SK-N-SH (cell line): ENCODE measurements at places on chromosomes 7 and 10. TPM values are rescaled to one million over a fixed set of nuclear protein-coding genes. Genes with fewer than 3 reads are reported as not detected.
A peak's percentile ranks its signal among the peaks of the same experiment; 100 is the strongest.

DNA sequence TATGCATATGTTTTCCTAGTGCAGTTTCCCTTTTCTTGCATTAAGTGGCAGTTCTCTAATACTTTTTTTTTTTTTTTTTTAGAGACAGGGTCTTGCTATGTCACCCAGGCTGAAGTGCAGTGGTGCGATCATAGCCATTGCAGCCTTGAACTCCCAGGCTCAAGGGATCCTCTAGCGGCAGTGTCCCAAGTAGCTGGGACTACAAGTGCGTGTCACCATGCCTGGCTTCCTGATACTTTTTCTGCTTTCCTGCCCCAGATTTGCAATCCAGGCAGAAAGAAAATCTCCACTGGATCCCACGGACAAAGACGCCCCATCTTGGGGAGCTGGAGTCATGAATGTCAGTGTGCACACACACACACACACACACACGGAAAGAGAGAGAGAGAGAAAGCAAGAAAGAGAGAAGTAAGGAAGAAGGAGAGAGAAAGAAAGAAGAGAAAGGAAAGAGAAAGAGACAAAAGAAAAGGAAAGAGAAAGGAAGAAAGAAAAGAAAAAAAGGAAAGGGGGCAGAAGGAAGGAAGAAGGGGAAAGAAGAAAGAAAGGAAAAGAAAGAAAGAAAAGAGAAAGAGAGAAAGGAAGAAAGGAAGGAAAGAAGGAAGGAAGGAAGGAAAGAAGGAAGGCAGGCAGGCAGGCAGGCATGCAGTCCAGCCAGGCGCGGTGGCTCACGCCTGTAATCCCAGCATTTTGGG, 37.5 kb upstream of the OCM2 start:
- no peak overlapping the region for H3K27ac ChIP-seq
- DNase-seq, result no peak
- H3K4me1 ChIP-seq, result no peaks in the 10 kb centered on the region
- peaks cover 25% of the 10 kb centered on the region; the same call in 1 of the 2 replicates for H3K27me3 ChIP-seq
- H3K36me3 ChIP-seq, result no peaks in the 10 kb centered on the region

Gene CDK1
- 20.8 and 22.3 TPM in 2 replicates for polyA plus RNA-seq

- no peak overlapping the region for H3K4me3 ChIP-seq
- peak; percentile 20 for DNase-seq
- H3K27me3 ChIP-seq, result no peaks in the 10 kb centered on the region
- peak overlapping the region; percentile 77 for H3K27ac ChIP-seq
These were observed 182.4 kb downstream of the DOCK4 start for GRCh38 chr7:112023786-112024185.

DNA sequence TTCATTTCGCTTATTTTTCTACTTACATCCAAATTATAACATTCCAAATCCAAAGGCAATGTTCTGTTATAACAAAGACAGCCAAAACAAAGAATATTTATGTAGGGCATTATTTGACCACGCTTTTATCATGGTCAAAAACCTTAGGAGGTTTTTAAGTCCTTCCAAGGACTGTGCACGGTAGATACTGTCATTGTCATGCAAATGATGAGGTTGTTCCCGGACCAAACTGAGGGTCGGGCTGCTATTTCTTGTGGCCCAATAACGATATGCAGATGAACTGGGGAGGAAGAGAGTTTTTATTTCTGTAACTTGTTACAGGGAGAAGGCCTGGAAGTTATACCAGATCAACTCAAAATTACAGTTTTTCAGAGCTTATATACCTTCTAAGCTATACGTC, 56.6 kb upstream of the STEAP4 start:
- H3K4me3 ChIP-seq, result no peak overlapping the region
- DNase-seq, result no peak
- no peaks in the 10 kb centered on the region for H3K27me3 ChIP-seq

DNA sequence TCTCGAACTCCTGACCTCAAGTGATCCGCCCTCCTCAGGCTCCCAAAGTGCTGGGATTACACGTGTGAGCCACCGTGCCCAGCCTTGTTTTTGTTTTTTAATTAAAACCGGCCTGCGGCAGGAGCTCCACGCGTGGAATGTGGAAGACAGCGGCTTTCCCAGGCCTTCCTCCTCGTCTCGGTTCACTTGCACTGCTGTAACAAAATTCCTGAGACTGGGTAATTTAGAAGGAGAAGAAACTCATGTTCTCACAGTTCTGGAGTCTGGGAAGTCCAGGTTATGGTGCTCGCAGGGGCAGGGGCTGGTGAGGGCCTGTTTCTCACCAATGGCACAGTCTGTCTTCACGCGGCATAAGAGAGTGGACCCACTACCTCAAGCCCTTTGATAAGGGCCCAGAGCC, 14.4 kb upstream of the CRYGN start:
- H3K4me1 ChIP-seq, result peaks cover under 1% of the 10 kb centered on the region; the same call in 1 of the 2 replicates
- H3K36me3 ChIP-seq, result no peaks in the 10 kb centered on the region
- no peak overlapping the region for H3K27ac ChIP-seq
- H3K4me3 ChIP-seq, result no peak overlapping the region

Gene HGF
- 1.5 and 1.8 TPM in 2 replicates for polyA plus RNA-seq

GRCh38 chr10:119539359-119539825, 3.1 kb downstream of the RGS10 start:
- H3K27me3 ChIP-seq, result no peaks in the 10 kb centered on the region
- H3K36me3 ChIP-seq, result no peaks in the 10 kb centered on the region
- no peak overlapping the region for H3K27ac ChIP-seq
- no peak overlapping the region for H3K4me3 ChIP-seq
- DNase-seq, result no peak

DNA sequence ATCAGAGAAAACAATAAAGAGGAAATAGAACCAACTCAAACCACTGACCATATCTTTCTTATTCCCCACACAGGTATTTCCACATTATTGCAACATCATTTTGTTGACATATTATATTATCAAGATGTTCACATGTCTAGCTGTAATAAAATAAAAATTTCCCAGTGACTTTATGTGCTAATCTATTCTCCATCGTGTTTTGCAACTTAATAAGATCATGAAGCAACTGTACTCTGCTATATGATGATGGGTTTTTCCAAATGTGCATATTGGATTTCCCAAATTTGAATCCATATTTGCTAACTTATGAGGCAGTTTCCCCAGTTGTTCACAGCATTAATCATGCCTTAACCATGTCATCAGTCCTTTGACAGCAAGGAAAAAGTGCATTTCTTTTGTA, 127.8 kb downstream of the ITGB8 start:
- H3K27ac ChIP-seq, result no peak overlapping the region
- no peaks in the 10 kb centered on the region for H3K4me1 ChIP-seq
- no peak for DNase-seq
- no peaks in the 10 kb centered on the region for H3K36me3 ChIP-seq
- no peaks in the 10 kb centered on the region for H3K27me3 ChIP-seq

DNA sequence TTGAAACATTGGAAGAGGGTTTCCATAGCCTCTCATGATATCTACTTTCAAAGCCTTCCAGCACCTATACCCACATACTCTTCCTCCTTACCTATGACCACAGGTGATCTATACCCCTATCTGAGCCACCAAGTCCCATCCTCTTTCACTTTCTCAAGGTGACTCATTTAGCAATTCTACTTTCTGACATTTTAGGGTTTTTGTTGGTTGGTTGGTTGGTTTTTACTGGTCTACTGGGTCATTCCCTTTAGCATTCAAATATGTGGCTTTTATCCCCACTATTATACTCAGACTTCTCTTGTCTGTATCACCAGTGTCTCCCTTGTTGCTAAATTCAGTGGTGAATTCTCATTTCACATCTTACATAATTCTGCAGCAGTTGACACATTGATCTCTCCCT, 130.4 kb upstream of the STEAP4 start:
- H3K36me3 ChIP-seq, result no peaks in the 10 kb centered on the region
- no peak for DNase-seq
- H3K27me3 ChIP-seq, result no peaks in the 10 kb centered on the region
- H3K27ac ChIP-seq, result no peak overlapping the region

Gene IDI2
- polyA plus RNA-seq, result not detected in 2 replicates

GRCh38 chr7:139116999-139117398, 7.5 kb upstream of the ZC3HAV1 start:
- no peak overlapping the region for H3K4me3 ChIP-seq
- peaks cover 5% of the 10 kb centered on the region; the same call in 1 of the 2 replicates for H3K4me1 ChIP-seq
- H3K27me3 ChIP-seq, result no peaks in the 10 kb centered on the region; the same call in 1 of the 2 replicates
- no peak overlapping the region for H3K27ac ChIP-seq

- peaks cover 11% of the 10 kb centered on the region; the same call in 1 of the 2 replicates for H3K4me1 ChIP-seq
- H3K36me3 ChIP-seq, result peaks cover 14% of the 10 kb centered on the region
- H3K27ac ChIP-seq, result peak overlapping the region; percentile 78
- H3K4me3 ChIP-seq, result no peak overlapping the region
- no peak for DNase-seq
These were observed 56.0 kb downstream of the UBE2H start for GRCh38 chr7:129896568-129897382.

DNA sequence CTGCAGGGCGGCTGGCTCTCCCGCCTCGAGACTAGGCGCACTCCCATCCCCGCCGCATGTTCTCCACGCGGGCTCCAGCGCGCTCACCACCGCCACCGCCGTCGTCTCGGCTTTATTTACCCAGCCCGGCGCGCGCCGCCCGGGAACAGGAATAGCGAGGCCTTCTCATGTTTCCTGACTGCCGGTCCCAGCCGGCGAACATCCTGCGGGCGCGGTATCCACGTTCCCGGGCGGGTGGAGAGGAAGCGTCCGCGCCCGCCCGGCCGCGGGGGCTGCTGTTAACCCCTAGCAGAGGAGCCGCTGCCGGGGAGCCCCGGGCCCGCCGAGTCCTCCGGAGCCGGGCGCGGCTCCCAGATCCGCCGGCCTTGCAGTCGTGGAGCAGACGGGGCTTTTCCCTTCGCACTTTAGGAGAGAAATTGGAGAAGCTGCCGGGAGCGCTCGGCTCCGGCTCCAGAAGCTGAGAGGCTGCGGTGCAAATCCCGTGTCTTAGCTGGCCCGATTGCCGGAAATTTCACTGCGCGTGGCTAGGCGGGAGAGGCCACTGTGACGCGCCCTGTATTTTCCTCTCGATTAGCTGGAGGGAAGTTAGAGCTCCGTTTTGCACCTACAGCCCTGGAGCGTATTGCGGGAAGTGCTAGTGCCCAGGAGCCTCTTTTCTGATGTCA, at the start of gene MKX:
MKX (minus strand) TSS at position 88 of the 665 bp plus-strand sequence. CDS start 2,404 bp downstream, outside the sequence.
- H3K27me3 ChIP-seq, result peaks cover 73% of the 10 kb centered on the region
- H3K4me1 ChIP-seq, result no peaks in the 10 kb centered on the region
- peak; percentile 31 for DNase-seq
- no peak within 1 kb of the TSS for H3K27ac ChIP-seq
- no peak within 1 kb of the TSS for H3K4me3 ChIP-seq

Gene CYP2C9
- not detected in 2 replicates for polyA plus RNA-seq

Gene DLX6
- polyA plus RNA-seq, result 0.23 and 0.37 TPM in 2 replicates

- H3K36me3 ChIP-seq, result no peaks in the 10 kb centered on the region
- DNase-seq, result no peak
- H3K4me1 ChIP-seq, result peaks cover 69% of the 10 kb centered on the region
- H3K27me3 ChIP-seq, result no peaks in the 10 kb centered on the region
- no peak overlapping the region for H3K4me3 ChIP-seq
- peak overlapping the region; percentile 64; the same call in 1 of the 2 replicates for H3K27ac ChIP-seq
These were observed 53.2 kb upstream of the CAV2 start for GRCh38 chr7:116446212-116446855.

Gene LRGUK
- polyA plus RNA-seq, result 1.5 TPM in 2 replicates

GRCh38 chr10:79166312-79166721, 97.6 kb downstream of the ZMIZ1 start:
- no peaks in the 10 kb centered on the region for H3K27me3 ChIP-seq
- H3K36me3 ChIP-seq, result peaks cover 11% of the 10 kb centered on the region
- peaks cover 87% of the 10 kb centered on the region; the same call in 1 of the 2 replicates for H3K4me1 ChIP-seq

- H3K4me1 ChIP-seq, result peaks cover 5% of the 10 kb centered on the region; the same call in 1 of the 2 replicates
- H3K27me3 ChIP-seq, result no peaks in the 10 kb centered on the region; the same call in 1 of the 2 replicates
- no peak overlapping the region for H3K4me3 ChIP-seq
- DNase-seq, result no peak
These were observed 54.5 kb downstream of the NEURL1 start for GRCh38 chr10:103548006-103548405.

DNA sequence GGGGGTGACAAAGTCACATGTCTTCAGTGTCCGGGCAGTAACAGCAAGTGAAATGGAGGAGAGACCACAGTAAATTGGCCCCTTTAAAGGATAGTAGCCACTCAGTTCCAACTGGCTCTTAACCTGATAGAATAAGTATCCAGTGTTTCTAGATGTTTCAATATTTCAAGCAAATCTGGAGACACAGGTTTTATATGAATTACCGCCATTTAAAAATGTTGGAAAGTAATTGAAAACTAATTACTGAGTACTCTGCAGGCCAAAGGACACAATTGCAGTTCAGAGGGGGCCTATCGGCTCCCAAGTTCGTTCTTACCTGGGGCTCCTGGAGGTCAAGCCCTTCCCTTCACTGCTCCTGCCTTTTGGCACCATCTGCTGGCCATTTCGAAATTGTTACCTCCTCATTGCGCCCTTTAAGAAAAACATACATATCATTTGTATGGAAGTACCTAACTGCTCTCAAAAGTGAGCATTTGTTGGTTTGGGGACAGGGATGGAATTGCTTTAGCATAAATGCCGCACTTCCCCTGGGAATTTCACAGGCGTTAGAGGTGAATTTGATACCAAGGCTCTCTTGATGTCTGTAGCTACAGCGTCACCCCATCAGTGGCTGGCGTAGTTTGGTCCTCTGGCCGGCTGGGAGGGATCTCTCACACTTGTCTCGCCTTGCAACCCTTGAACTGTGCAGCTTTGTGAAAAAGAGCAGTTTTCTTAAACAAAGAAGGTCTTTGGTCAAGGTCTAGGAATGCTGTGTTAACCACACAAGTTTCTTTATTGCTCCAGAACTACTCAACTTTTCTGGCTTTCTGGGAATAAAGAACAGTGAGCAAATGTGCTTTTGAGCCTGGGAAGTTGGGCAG, 220.0 kb downstream of the ARHGAP21 start:
- no peak overlapping the region for H3K27ac ChIP-seq
- no peaks in the 10 kb centered on the region for H3K27me3 ChIP-seq
- H3K4me1 ChIP-seq, result no peaks in the 10 kb centered on the region; the same call in 1 of the 2 replicates
- peaks cover 13% of the 10 kb centered on the region; the same call in 1 of the 2 replicates for H3K36me3 ChIP-seq
- DNase-seq, result peak; percentile 63
- H3K4me3 ChIP-seq, result no peak overlapping the region

DNA sequence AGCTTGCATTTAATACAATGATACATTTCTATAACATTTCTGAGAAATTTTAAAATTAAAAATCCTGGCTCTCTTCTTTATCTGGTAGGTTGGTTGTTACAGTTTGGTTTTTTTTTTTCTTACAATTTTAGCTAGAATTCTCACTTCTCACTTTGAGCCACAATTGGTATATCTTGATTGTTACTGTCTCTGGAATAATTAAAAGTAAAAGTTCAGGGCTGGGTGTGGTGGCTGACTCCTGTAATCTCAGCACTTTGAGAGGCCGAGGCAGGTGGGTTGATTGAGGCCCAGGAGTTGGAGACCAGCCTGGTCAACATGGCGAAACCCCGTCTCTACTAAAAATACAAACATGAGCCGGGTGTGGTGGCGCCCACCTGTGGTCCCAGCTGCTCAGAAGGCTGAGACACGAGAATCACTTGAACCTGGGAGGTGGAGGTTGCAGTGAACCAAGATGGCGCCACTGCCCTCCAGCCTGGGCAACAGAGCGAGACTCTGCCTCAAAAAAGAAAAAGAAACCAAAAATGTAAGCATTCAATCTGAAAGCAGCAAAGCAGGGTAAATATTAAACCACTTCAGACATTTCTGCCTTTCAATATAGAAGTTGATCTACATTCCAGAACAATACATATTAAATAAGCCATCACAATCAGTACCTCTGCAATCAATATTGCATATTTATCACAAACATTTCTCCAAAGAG, 88.6 kb upstream of the PFKP start:
- H3K36me3 ChIP-seq, result no peaks in the 10 kb centered on the region
- H3K4me1 ChIP-seq, result no peaks in the 10 kb centered on the region
- no peak overlapping the region for H3K4me3 ChIP-seq
- no peaks in the 10 kb centered on the region for H3K27me3 ChIP-seq
- DNase-seq, result no peak

GRCh38 chr7:127943541-127944521, 87.4 kb downstream of the LRRC4 start:
- H3K4me3 ChIP-seq, result no peak overlapping the region
- no peak overlapping the region for H3K27ac ChIP-seq
- H3K36me3 ChIP-seq, result peaks cover 21% of the 10 kb centered on the region
- no peaks in the 10 kb centered on the region for H3K27me3 ChIP-seq

GRCh38 chr7:23333671-23334246, 34.6 kb downstream of the MALSU1 start:
- peak overlapping the region; percentile 71 for H3K27ac ChIP-seq
- DNase-seq, result no peak
